ENCODE measurements at places on chromosomes 4 and X.

- no peak for DNase-seq
Measured at GRCh38 chr4:111883557-111883999, 261.7 kb upstream of the FAM241A start.

DNA sequence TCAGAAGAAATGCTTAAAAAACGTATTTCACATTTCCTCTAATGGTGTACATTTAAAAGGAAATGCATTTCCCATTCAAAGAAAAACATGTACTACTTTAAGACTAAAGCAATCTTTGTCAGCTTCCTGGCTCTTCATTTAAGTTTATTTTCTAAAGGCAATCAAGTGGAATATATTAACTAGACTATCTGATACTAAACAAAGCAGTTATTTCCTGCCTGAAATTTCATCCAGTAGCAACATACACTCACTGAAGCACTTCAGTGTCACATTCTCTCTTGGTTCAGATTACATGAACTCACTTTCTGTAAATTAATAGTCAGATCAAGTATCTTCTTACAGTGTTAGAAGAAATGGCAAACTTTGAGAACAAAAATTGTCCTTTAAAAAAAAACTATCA is 42.5 kb downstream of the LRBA start:
- DNase-seq, result no peak

- peak; percentile 47 for DNase-seq
Measured at GRCh38 chrX:33129607-33130006, 81.7 kb downstream of the DMD start.

DNA sequence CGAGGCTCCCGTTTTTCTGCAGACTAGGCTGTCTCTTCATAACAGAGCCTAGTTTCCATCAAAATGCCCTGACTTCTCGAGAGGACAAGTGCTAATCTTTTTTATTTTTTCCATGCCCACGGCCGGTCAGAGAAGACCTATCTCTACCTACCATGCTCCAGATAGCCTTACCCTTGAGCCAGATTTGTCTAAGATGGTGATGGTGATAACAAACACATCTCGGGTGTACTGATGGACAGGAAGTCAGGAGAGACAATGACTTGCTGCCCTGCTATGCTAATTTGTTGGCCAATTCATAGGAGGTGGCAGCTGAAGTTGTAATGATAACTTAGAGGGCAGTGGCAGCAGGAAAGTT is 42.2 kb upstream of the NKRF start:
- DNase-seq, result no peak

- no peak for DNase-seq
Measured at GRCh38 chr4:105236202-105236915, 89.7 kb downstream of the TET2 start.

DNA sequence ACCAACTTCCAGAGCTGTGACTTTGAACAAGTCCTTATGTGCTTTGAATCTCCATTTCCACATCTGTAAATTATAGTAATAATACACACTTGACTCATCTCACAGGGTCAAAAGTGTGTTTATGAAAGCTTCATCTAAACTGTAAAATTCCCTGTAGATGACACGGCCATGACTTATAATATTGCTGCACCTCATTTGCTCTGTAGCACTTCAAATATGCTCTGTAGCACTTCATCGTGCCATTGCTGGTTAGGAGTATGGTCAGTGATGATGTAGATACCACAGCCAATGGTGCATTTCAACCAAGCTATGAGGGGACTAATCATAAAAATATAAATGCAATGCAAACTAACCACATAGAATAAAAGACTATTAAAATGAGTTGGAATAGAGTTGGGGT is 318.6 kb downstream of the ANK2 start:
- DNase-seq, result no peak

DNA sequence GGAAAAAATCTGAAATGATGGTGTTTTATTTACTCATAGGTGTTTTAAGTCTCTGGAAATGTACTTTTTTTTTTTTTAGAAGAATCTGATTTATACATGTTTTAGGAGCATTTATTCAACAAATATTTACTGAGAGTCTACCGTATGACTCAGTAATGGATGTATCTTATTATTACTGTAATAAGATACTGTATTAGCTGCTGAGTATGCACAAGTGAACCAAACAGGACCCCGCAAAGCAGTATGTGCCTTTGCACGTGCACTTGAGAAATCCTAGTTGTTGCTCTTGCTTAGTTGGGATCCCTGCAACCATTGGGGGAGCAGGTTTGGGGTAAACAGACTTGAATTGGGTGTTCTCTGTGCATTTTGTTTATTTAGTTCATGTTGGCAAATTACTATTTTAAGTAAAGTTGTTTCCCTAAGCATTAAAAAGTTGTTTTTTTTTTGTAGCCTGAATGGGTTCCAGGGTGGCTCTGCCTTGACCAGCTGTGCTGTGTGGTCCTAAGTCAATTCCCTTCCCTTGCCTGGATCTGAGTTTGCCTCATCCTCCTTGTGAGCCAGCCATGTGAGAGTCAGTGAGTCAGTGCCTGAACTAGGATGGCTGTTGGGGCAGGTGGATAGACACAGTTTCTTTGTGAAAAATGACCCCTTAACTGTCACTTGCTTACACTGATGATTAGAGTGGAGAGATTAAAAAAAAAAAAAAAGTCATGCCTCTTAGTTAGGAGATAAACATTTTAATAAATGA is 27.7 kb downstream of the DCUN1D4 start:
- no peak for DNase-seq

- no peak for DNase-seq
Measured at GRCh38 chrX:44040406-44040805, 67.2 kb upstream of the NDP start.

GRCh38 chr4:153927451-153927850 is 138.6 kb upstream of the SFRP2 start:
- no peak for DNase-seq

DNA sequence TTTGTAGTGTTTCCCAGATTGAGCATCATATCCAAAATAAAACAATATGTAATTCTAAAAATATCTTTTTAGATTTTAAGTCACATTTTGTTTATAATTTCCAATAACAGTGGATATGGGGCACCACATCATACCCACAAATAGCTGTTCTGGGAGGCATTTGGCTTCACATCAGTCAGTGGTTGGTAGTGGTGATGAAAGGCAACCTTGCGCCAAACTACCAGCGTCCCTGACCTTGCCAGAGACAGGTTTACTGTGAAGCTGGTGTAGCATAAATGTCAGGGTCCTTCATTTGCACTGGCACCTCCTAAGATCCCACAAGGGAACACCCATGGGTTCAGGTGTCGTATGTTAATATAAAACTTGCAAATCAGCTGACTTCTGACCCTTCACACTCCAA is 222.2 kb downstream of the DCTD start:
- DNase-seq, result no peak

GRCh38 chrX:155998116-155998515 is 620 bp downstream of the IL9R start:
- DNase-seq, result no peak

- no peak for DNase-seq
Measured at GRCh38 chr4:33780952-33781791, 2463.1 kb downstream of the ARAP2 start.

DNA sequence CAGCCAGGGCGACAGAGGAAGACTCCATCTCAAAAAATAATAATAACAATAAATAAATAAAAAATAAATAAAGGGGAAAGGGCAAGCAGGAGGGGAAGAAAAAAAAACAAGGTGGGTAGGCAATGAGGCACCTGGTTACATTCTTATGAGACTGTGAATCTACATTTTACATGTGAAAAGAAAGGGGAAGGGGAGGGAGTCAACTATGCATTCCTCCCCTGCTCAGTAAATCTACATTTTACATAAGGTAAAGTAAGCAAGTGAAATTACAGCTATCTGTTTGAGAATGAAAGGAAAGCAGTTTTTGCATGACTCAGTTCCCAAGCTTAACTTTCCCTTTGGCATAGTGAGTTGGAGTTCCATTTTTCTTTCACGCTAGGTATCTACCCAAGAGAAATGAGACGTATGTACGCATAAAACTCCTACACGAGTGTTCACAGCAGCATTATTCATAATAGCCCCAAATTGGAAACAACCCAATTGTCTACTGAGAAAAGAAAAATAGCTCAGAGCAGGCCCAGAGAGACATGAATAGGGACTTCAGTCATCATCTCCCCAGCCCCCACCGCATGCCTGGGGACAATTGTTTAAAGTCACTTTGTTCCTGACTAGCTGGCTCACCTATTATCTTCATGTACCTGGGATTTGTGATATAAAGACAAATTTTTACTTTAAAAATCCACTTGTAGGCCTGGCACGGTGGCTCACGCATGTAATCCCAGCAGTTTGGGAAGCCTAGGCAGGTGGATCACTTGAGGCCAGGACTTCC is 52.4 kb downstream of the DDX3X start:
- no peak for DNase-seq

DNA sequence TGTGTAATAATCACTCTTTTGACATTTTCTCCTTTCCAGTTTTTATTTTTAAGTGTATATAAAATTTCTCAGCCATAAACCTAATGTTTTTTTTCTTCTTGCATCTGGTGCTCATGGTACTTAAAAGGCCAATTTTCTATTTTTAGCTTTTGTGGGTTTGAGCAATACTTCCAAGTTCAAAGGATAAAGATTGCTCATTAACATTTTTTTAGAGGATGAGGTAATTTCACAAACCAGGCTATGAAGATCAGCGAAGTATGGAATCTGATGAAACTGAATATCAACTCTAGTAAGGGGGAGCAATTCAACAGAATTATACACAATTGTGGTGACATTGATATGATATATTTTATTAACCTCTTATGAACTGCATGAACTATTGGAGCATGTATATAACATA is 25.8 kb upstream of the KLHL34 start:
- DNase-seq, result no peak

DNA sequence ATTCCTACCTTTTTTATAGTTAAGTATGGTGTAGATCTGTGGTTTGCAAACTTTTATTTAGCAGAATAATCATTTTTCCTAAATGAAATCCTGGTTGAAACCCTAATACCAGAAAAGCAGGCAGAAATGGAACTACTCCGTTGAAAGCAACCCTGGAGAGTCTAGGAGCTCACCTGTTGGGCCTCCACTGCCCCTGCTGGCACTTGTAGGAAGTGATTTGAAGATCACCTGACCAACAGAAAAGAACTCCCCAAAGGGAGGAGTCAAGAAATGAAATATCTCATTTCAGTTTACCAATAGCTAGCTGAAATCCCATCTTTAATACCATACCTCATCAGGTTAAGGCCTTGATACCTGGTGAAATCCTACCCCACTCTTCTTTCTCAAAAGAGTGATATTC is 277.1 kb downstream of the KLHL13 start:
- DNase-seq, result no peak

- DNase-seq, result no peak
Measured at GRCh38 chr4:99483636-99484035, 27.2 kb upstream of the C4orf17 start.
